ENCODE measurements at places on chromosomes 1 and 21.
A peak's percentile ranks its signal among the peaks of the same experiment; 100 is the strongest.

GRCh38 chr1:205229399-205229871 is 1.7 kb downstream of the TMCC2 start:
- peak; percentile 31 for DNase-seq

DNA sequence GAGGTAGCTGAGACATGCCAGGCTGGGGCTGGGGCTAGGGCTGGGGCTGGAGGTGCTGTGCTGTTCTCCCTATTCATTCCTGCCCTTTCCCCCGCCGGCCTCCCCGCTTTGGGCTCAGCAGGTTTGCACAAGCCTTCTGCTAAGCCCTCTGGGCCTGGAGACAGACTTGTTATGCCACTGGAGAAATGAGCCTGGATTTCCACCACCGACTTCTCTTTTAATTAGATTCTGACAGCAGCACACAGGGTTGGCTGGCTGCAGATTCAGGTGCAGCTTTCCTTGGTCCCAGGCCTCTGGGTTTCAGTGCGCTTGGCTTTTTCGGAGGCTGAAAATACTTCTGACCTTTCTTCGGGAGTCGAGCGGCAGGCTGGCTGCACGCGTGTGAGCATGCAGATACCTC is 71.5 kb upstream of the ACTL8 start:
- DNase-seq, result no peak

- DNase-seq, result no peak
These were observed 32.2 kb upstream of the CA6 start for GRCh38 chr1:8913457-8913856.

- DNase-seq, result no peak
These were observed 33.5 kb downstream of the PDPN start for GRCh38 chr1:13617108-13617507.

- no peak for DNase-seq
These were observed 60.9 kb upstream of the LAX1 start for GRCh38 chr1:203704120-203704519.

GRCh38 chr1:237903961-237904360 is 13.2 kb upstream of the ZP4 start:
- no peak for DNase-seq
